H4 (cell line): ENCODE measurements at places on chromosomes 12 and 14.

DNA sequence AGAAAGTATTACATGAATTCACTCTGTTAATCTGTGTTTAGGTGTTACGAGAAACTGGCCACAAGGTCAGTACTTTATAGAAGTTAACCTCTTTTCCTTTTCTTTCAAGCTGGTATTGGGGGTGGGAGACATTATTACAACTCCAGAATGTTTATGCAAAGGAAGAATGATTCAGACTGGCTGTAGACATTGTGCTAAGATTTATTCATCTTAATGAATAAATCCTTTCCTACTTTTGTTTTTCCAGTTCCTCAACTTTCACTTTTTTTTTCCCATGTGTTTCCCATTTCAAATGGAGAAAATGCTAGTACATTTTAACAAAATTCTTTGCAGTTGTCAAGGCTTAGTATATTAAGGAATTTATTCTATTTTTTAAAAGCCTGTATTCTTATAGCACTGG is 1.3 kb downstream of the OTOGL start:
- DNase-seq = no peak

DNA sequence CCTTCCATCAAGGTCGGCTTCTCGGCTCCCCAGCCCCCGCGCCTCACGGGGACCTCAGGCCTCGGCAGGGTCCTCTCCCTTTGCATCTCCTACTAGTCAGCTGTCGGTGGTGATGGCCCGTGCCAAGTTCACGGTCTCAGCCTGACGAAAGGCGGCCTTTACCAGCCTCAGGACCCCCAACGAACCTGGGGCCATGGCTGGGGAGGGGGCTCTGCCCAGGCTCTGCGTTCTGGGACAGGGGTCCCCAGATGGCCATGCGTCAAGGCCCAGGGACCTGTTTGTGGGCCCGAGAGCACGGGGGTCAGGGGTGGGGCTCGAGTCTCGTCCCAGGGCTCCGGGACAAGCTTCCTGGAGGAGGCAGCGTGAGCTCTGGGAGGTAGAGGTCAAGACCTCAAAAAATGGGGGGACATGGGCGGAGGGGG is 32.8 kb upstream of the DEGS2 start:
- DNase-seq = no peak

DNA sequence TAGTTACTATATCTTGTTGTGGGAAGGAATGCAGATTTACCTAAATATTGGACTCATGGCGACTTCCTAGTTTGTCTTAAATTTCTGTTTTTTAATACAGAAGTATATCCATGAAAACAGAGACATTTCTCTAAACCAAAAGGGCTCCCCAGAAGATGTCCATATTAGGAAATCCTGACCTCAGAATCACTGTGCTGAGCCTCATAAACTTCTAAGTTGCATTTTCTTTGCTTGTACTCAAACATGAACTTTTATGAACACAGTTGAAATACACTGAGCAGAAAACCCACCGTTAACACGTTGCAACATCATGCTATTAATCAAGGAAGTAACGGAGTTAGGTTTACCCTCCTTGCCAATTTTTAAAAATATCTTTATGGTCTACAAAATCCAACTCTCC is 42.9 kb upstream of the NR2C1 start:
- DNase-seq = no peak

GRCh38 chr12:89354612-89355067 is 2.3 kb upstream of the DUSP6 start:
- DNase-seq = no peak

GRCh38 chr12:86052921-86053320 is 178.8 kb downstream of the NTS start:
- DNase-seq = no peak

GRCh38 chr12:110012137-110012536 is 12.9 kb downstream of the ANKRD13A start:
- DNase-seq = no peak

DNA sequence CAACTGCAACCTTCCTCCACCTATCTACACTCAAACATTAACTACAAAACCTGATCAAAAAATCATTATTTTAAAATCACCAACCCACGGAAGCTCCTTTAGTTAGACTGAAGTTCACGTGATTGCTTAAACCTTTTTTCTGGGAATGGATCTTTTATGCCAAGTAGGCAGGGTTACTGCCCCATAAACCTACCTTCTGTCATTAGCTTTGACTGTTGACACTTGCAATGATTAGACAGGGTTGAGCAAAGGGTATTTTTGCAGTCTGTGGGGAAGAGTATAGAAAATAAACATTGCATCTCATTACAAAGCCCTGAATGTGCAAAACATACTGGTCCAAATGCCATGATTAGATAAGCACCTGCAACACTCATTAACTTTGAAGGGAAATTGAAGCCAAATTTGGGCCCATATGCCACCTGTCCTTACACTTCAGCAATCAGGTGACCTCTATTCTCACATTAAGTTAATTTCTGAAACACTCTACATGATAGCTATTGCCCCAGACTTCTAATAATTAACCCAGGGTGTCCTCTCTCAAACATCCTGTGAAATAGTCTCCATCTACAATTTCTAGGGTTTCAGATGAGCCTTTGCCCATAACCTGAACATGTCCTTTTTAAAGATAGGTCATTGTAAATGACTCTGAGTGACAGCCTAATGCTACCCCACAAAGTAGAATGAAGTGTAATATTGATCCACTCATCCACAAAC is 156.0 kb upstream of the PLEKHG7 start:
- DNase-seq = no peak

DNA sequence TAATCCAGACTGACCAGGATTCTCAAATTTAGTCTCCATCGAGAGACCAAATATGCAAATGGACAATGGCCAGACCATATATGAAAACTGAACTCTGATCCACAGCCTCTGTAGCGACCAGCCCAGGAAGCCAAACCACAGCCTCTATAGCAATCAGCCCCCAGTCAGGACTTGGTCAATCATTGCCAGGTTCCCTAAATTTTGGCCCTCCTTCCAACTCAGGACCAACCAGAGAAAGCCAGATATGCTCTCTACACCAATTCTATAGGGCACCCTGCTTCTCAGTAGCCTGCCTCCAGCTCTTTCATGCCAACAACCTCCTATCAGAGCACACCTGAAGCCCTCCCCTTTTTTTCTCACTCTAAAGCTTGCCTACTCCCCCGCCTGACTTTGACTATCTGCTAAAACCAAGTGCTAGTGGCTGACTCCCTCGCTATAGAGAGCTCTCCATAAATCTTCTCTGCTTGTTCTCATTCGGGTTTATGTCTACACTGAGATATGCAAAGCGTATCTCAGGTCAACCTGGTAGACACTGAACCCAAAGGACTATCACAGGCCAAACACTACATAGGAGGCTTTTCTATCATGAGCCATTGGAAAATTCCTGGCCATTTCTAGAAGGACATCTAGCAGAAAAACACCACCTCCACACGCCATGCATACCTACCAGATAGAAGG is 110.5 kb upstream of the FUT8 start:
- DNase-seq = no peak

DNA sequence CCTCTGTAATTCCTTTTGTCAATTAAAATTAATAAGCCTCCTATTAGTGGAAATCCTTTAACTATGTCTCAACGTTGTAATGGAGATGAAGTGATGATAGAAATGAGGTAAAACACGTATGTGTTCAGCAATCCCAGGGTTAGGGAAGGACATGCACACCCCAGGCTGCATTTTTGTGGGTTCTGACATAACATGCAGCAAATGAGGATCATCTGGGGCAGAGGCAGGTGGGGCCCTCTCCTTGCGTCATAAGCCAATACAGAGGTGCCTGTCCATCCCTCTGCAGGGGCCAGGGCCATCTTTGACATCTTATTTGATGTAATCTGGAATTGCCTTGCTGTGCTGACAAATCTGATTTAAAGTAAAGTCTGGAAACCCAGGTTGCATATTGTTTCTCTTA is 73.2 kb downstream of the MYRFL start:
- DNase-seq = peak; percentile 16

GRCh38 chr12:121894633-121895032 is 6.0 kb downstream of the PSMD9 start:
- DNase-seq = no peak

DNA sequence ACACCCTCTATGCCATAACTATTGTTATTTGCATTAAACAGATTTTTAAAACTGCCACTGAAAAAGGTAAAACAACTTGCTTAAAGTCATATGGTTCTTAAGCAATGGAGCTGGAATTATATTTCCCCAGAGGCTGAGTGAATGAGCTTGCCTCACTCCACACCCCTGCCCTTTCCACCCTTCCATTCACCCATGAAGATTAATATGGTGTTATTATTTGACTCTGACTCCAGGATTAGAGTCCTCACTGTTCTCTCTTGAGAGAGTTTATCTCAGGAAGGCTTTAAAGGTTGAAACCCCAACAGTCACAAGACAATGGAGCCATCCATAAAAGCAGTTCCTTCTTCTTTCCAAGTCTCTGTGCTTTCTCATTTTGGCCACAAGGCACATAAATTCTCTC is 84.9 kb downstream of the RTN1 start:
- DNase-seq = no peak

DNA sequence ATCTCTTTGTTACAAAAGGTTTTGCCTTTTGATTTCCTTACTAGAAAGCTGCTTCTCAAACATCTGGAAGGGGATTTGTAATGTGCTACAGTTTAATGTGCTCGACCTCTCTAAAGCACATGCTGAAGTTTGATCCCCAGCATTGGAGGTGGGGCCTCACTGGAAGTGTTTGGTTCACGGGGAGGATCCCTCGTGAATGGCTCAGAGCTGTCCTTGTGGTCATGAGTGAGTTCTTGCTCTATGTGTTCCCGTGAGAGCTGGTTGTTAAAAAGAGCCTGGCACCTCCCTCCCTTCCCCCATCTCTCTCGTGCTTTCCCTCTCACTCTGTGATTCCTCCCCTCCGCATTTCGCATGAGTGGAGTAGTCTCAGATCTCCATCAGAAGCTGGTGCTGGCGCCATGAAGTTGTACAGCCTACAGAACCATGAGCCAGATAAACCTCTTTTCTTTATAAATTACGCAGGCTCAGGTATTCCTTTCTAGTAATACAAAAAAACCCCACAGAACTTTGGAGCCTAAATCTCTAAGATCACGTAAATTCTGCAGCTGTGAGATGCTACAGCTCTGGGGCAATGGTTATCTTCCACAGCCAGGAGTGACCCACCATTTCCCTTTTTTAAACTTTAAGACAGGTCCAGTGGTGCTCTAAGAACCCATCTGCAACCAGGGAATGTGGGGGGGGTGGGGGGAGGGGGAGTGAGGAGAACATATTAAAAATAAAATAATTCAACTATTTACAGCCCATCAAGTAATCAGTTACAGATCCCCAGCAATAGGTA is 214.4 kb downstream of the FOXN3 start:
- DNase-seq = no peak

DNA sequence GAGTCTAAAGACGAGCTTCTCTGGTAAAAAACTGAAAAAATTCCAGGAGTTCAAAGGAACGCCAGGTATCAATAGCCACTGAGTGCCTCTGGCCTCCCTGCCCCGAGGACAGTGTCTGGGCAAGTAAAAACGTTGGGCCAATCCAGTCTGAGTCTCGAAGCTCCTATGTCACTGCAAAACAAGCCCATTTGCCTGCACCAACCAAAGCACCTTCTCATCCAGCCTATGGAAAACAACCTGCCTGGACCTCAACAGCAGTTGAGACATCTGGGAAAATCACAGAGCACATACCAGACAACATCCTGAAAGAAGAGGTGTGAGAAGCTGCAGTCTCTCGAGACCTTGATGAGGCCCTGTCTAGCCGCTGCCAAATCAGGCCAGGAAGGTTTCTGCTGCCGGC is 56.6 kb downstream of the RNF34 start:
- no peak for DNase-seq

- no peak for DNase-seq
Measured at GRCh38 chr14:21185491-21185890, 29.6 kb upstream of the OR5AU1 start.

DNA sequence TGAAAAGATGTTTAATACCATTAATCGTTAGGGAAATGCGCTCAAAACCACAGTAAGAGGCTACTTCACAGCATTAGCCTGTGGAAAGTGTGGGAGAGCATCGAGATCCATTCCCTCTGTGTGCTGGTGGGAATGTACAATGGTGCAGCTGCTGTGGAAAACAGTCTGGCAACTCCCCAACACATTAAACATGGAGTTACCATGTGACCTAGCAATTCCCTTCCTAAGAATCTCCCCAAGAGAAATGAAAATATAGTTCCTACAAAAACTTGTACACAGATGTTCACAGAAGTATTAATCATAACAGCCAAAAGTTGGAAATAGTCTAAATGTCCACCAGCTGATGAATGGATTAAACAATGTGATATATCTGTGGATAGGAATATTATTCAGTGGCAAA is 23.8 kb downstream of the MLXIP start:
- DNase-seq = no peak

DNA sequence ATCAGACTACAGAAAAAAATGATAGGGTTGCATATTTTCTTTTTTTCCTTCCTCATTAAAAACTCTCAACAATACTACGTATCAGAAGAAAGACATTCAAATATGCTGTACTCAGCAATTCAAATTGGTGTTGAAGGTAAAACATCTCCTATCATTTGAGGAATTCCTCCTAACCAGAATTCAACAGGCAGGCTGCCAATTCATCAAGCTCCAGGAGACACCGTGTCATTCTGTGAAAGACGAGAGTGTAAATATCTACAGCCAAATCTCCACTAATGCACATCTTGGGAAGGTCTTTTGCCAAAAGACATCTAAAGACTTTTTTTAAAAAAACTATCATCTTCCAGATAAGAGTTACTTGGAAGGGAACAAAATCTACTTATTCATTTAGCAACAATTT is 26.6 kb downstream of the NT5DC3 start:
- DNase-seq = no peak

DNA sequence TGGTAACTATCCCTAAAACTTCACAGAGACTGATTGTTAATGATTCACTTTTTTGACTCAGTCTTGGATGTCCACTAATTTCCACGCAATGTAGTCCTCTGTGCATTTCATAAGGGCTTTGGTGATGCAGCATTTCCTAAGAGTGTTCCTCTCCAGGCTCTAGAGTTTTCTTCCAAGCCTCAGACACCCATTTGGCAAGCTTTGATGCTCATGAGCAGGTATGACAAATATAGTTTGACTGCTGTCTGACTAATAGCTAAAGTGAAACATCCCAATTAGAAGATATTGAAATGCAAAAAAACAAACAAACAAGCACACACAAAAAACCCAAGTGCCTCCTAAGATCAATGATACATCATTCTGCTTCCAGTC is 1.5 kb upstream of the VAMP1 start:
- no peak for DNase-seq

GRCh38 chr12:66108386-66108785 is 22.2 kb downstream of the LLPH start:
- DNase-seq = no peak

- DNase-seq = no peak
Measured at GRCh38 chr14:22384167-22384549, 204.9 kb downstream of the DAD1 start.

DNA sequence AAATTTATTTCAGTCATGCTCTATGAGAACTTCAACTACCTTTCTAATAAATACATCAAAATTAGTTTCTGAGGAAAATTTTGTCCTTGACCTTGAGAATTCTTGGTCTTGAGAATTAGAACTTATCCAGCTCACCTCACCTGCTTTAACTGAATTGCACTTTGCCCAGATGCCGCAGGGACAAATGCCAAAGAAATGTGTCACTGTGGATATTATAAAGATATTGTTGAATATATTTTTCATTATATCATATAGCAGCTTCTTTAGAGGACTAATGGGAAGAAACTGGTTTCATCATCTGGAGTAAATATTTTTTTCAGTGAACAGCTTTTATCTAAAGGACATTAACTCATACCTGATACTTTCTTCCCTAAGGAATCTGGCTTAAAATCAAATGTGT is 54.1 kb downstream of the LRP6 start:
- DNase-seq = no peak

- no peak for DNase-seq
Measured at GRCh38 chr14:24632761-24633160, 1.2 kb downstream of the GZMB start.

- DNase-seq = peak; percentile 22
Measured at GRCh38 chr12:42421844-42422779, 96.1 kb downstream of the PPHLN1 start.
